ENCODE measurements at places on chromosomes 3 and 15. TPM values are rescaled to one million over a fixed set of nuclear protein-coding genes. Genes with fewer than 3 reads are reported as not detected.
A peak's percentile ranks its signal among the peaks of the same experiment; 100 is the strongest.

DNA sequence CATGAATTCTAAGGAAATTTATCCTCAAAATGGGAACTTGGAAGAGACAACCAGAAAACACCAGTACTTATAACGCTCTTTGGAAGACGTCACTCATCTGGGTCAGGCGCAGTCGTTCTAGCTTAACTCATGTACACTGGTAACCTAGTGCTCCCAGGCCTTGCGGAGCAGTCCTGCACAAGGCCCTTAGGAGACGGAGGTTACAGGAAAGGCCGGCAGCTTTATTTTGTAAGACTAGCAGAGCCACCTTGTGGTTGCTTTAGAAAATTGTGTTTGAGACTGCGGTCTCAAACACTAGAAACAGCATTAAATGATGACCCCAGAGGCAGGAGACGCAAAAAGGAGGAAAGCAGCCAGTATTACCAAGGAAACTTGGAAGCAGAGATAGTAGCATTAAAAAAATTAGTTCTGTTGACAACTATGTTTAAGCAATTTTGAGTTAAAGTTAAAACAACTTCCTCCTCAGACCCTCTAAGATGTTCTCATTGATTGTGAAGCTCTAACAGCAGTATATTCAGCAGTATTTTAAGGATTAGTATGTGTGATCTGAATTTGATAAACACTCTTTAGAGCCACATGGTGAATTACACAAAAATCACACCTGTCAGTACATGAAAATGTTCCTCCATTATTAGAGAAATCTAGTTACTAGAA is 141.9 kb upstream of the C2CD4B start:
- no peak for DNase-seq

- DNase-seq, result no peak
Measured at GRCh38 chr3:63493101-63493500, 159.4 kb upstream of the SNTN start.

GRCh38 chr3:129616713-129617112 is 10.2 kb upstream of the PLXND1 start:
- no peak for DNase-seq

DNA sequence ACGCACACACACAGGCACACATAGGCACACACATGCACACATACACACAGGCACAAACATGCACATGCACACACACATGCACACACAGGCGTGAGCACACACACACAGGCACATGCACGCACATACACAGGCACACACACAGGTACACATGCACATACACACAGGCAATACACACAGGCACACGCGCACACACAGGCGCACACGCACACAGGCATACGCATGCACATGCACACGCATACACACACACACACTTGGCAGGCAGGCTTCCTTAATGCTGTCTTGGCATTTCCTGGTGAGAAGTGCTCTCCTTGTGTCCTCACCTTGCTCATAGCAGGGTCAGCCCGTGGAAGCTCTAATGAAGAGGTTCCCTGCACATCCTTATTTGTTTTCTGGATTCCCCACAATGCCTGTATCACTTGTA is 8.4 kb upstream of the SLCO2A1 start:
- no peak for DNase-seq

- DNase-seq, result no peak
Measured at GRCh38 chr3:129357616-129358015, 70.8 kb downstream of the EFCAB12 start.

GRCh38 chr3:123149525-123149924 is 52.2 kb upstream of the SEC22A start:
- DNase-seq, result no peak

- DNase-seq, result no peak
Measured at GRCh38 chr3:154904328-154904727, 175.8 kb upstream of the MME start.

GRCh38 chr15:78129077-78129750 is 2.0 kb downstream of the CIB2 start:
- DNase-seq, result no peak

DNA sequence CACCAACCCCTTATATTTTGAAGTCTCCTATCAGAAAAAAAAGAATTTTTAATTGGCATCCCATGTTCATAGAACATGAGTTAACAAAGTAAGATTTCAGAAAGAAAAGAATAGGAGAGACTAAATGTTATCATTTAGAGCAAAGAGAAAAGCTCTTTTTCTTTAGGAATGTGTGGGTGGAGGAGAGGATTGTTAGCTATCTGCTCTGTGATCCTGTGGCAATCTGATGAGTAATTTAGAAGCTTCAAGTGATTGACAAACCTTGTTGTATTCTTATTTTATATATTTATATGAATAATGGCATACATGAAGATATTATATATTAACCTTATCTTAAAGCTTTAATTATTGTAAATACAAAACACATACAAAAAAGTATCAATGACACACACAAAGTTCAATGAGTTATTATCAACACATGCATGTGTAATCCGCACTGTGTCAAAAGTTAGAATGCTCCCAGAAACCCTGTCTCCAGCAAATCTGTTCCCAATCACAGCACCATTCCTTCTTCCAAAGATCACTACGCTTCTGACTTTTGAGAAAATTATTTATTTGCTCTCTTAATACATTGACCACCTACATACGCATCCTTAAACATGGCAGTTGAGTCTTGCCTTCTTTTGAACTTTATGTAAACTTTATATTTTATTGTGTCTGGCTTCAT is 907.4 kb downstream of the MCTP2 start:
- DNase-seq, result no peak

DNA sequence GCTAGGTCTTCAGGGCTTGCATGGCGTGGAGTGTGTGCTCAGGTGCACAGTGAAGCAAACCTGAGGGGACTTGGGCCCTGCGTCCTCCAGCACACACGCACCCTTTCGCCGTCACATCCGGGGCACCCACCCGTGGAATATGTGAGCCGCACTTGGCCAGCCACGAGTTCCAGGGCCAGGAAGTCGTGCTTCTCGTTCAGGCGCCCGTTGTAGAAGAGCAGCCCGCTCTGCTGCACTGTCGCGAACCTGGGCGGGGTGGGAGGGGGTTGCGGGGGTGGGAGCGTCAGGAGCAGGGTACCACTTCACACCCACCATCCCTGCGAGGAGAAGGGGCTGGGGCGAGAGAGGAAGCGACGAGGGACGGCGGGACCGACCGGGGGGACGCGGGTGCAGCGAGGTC is 7.1 kb downstream of the CELSR3 start:
- DNase-seq, result peak; percentile 41

DNA sequence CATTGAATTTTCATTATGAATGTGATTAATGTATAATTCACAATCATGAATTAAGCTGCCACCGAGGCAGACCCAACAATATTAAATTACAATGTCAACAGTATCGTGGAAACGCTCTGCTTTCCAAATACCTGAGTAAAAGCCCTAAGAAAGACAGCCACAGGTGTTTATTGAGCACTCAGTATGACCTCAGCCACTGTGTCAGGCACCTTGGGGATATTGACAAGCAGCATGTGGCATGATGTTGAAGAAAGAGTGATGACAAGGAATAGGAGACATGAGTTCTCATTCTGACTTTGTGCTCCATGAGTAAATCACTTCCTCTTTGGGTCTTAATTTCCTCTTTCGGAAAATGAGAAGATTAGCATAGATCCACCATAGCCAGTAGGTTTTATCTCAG is 12.8 kb downstream of the C2CD4A start:
- DNase-seq, result no peak

GRCh38 chr3:128725547-128726022 is 398 bp upstream of the RAB7A start:
- DNase-seq, result no peak

GRCh38 chr15:84658788-84659411 is 901 bp upstream of the NMB start:
- DNase-seq, result no peak

DNA sequence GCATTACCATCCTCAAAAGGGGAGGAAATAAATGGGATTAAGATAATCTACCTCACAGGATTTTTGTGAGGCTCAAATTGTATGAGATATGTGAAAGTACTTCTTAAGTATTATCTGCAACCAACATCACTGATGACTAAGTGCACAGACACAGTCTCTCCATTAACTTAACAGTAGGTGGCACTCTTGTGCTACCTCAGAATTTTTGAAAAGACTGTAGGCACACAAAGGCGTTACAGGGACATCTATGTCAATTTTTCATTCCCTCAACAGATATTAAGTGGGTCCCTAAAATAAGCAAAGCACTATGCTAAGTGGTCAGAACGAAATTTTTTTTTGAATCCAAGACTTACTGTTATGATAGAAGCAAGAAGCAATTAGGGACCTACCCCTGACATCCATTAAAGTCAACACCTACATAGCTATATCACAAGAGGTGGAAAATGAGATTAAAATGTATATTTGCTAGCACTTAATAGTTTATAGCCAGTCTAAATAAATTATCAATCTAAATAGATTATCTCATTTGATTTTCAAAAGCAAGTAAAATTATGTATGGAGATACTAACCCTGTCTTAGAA is 52.9 kb downstream of the RYK start:
- no peak for DNase-seq

- DNase-seq, result no peak
Measured at GRCh38 chr3:150599611-150600297, 3.4 kb upstream of the SELENOT start.

GRCh38 chr3:58237941-58238681 is 519 bp downstream of the ABHD6 start:
- DNase-seq, result peak; percentile 18

GRCh38 chr15:87917480-87917879 is 339.1 kb downstream of the NTRK3 start:
- DNase-seq, result no peak

DNA sequence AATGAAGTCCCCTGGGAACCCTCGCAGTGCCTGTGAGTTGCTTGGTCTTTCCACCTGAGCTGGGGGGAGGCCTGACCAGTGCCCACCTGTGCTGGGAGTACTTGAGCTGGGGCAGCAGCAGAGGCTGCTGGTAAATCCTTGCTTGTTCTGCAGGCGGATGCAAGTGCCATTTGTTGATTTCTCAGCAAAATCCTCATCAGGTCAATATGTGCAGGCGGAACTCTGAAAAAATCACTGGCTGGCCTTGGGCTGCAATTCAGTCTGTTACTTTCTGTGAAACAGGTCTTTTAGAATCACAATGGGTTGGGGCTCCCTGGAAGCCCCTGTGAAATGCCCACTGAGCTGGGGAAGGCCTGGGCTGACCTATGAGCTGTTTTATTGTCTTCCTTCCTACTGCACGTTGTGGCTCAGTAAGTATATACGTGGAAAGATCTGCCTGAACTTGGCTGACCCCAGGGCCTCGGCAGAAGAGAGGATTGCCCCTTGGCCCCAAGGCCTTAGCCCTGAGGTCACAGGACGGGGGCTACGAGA is 182.0 kb upstream of the RGMA start:
- DNase-seq, result no peak

GRCh38 chr15:69652751-69653305 is 200.2 kb downstream of the RPLP1 start:
- no peak for DNase-seq

DNA sequence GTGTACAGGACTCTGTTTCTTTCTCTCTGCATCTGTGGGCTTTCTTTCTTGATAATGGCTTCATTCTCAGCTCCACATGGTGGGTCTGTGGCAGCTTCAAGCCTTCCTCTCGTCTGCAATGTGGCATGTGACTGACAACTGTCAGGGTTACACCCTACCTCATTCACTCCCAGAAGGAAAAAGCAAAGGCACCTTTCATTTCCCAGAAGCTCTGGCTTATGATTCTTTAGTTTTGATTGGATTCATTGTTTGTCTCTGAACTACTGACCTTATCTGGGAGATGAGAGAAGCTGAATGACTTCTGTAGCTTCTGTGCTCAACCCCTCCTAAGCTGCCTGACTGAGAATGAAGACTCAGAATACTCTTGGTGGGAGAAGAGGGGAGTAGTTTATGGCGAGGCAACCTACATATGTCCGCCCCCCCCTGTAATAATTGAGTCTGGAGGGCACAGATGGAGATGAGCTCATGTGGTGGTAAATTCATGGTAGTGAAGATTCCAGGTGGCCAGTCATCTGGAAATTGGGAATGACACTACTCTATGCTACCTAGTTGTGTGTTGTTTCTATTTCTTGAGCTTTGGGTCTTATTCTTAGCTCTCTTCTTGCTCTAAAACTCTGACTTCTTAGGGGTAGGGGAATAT is 38.4 kb downstream of the KCNAB1 start:
- no peak for DNase-seq

Gene SH2D7
- total RNA-seq, result not detected

Gene MUSTN1
- not detected for total RNA-seq

Gene TERC
- total RNA-seq, result 3.1 TPM

Gene SETD2
- total RNA-seq, result 41.2 TPM

Gene SLC6A6
- 45.4 TPM for total RNA-seq

Gene UACA
- total RNA-seq, result 1.2 TPM

Gene SERPINI2
- total RNA-seq, result not detected

Gene CASR
- total RNA-seq, result not detected

Gene GPR149
- not detected for total RNA-seq

Gene DHX36
- total RNA-seq, result 95.2 TPM

Gene CACNA2D3
- total RNA-seq, result not detected

Gene ELL3
- total RNA-seq, result 0.41 TPM

Gene CHRD
- total RNA-seq, result not detected
